Left colon (tissue), 2 donors: ENCODE measurements at places on chromosomes 11 and 22.

DNA sequence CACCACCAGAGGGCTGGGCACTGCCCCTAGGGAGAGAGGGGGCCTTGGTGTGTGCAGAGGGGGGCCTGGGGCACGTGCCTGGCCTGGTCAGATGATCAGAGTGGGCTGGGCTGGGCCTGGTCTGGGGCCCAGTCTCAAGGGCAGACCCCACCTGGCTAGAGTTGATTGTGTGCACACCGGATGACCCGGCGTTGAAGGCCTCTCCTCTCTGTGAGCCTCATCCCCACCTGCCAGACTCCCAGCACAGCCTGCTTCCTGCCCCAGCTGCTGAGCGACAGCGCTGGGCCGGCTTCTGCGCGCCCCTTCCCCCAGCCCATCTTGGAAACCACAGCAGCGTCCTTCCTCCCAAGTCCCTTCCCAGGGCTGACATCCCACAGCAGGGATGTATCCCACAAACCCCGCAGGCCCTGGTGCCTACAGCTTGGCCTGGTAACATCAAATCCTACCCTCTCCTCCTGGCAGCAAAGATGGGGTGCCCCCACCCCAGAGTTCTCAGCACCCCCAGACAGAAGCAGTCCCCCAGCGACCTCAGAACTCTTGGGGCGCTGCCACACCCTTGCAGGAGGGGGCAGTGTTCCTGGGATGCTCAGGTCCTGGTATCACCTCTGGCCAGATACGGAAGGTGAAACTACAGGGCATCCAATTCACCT lies 11.0 kb upstream of the TSSC4 start:
- DNase-seq: no peak

DNA sequence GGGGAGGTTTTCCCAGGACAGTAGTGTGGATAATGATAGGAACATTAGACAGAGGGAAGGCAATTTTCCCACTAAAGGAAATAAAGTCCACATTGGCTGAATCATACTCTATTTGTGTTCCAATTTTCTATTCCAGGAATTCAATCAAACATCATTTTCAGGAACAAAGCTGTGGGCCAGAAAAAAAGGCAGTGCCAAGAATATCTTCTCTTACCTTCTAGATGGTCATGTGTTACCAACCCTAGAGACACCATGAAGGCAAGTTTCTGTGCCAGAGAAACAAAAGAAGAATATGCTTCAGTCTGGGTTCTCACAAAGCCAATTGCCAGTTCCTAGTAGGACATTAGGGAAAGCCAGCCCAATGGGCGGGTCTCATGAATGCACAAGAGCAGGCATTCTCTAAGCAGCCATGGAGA lies 27.5 kb downstream of the LARGE2 start:
- DNase-seq: no peak

DNA sequence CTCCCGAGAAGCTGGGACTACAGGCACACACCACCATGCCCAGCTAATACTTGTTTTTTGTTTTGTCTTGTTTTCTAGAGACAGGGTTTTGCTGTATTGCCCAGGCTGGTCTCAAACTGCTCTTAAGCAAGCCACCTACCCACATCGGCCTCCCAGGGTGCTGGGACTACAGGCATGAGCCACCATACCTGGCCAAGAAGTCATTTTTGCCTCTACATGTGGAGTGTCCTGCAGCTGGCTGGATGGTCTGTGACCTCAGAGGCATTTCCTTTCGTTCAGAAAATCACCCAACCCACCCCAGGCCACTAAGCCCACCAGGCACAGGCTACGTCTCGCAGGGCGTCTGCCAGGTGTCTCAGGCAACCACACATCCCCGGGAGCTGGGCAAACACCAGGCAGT lies 12.8 kb downstream of the SHANK2 start:
- DNase-seq: no peak

DNA sequence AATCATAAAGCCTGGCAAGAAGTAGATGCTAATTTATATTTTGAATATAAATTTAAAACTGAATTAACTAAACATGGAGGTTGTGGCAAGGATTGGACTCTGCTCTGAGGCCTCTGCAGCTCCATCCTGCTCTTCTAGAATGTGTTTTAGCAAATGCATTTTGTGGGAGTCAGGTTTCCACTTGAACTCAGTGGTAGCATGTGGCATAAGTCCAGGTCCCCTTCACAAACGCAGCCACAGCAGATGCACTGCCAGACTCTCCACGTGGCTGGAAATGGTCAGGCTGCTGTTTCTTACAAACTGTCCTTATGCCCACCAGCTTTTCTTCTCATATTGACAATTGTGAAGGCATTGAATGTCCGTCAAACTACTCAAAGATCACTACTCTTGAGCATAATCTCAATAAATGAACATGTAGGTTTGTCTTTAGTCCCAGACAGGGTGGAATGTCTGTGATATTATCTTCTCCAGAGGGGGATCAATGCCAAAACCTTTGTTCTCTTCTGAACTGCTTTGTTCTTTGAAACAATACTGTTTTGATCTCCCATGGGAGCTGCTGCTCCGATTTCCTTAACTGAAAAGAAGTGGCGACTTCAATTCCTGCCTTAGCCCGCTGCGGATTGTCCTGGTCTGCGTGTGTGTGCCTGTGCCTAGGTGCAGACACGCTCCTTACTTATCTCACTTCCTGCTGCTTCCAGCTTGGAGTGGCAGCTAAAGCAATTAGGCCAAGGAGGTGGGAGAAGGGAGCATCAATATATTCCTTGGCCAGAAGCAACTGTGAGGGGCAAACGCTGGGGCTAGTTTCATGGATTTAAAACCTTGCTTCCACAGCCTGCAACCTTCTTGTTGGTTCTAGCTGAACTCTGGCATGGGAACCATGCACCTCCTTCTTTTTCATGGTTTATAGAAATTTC lies 24.2 kb downstream of the EIF4G2 start:
- DNase-seq: no peak

- DNase-seq: no peak
Measured at GRCh38 chr11:60392361-60392760, 3.9 kb upstream of the MS4A14 start.

- no peak for DNase-seq
Measured at GRCh38 chr11:80958987-80959386, 1518.2 kb upstream of the TENM4 start.

GRCh38 chr11:128146926-128147605 lies 440.3 kb downstream of the ETS1 start:
- DNase-seq: no peak

DNA sequence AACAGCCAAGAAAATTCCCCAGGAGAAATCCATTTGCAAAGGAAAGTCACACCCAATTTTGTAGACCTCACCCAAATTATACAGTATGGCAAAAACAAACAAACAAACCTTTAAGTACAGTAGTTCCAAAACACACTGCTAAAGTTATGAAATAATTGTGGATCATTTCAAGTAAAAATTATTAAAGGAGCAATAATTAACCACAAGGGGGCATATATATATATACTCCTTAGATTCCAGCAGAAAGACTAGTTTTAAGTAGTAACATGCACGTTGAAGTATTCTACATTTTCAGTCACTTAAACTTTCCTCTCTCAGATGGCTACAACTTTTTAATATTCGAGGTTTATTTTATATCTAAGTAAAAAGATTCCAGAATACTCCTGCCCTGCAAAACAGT lies 26.8 kb downstream of the RNF141 start:
- no peak for DNase-seq

DNA sequence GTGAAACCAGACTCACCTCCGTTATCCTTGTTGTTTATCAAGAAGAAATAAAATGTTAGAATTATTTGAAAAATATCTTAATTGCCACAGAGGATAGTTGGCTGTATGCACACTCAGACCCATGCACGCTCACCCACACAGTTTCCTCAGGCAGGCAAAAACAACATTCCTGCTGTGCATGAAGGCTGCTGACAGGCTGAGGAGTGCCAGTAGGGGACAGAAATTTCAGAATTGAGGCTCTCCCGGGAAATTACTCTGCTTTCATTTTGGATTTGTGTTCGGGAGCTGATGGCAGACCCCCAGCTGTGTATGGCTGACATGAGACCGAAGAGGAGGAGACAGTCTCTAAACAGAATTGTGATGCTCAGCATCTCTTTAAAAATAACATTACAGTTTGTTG lies 87.5 kb downstream of the AMOTL1 start:
- no peak for DNase-seq

GRCh38 chr22:39815932-39816331 lies 77.6 kb downstream of the ENTHD1 start:
- DNase-seq: no peak

- no peak for DNase-seq
Measured at GRCh38 chr22:32555581-32555980, 81.0 kb downstream of the FBXO7 start.

GRCh38 chr22:28440592-28441390 lies 238.8 kb downstream of the TTC28 start:
- DNase-seq: no peak

- no peak for DNase-seq
Measured at GRCh38 chr11:64186492-64187165, 658 bp downstream of the STIP1 start.

- no peak for DNase-seq
Measured at GRCh38 chr11:10539339-10539738, 1.6 kb downstream of the RNF141 start.
